ENCODE measurements at places on chromosomes 2 and 18. TPM values are rescaled to one million over a fixed set of nuclear protein-coding genes. Genes with fewer than 3 reads are reported as not detected.

Gene EFEMP1
- total RNA-seq, result 86.3 TPM

DNA sequence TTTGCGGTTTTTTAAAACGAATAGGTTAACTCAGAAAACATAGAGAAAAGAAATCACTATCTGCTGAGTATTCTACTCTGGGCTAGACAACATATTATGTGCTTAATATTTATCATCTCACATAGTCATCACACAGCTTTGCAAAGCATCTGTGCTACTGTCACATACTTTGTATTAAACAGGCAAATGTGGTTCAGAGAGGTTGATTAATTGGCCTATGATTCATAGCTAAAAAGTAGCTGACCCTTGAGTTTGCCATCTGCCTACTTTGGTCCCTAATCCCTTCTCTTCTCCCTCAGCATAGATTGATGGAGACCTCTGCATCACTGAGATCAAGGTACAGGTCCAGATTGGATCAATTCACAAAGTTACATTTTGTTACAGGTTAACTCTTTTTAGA, 21.4 kb downstream of the ANKRD30B start:
- H3K36me3 ChIP-seq, result no peaks in the 10 kb centered on the region
- H3K4me1 ChIP-seq, result no peaks in the 10 kb centered on the region
- no peak overlapping the region for H3K27ac ChIP-seq
- H3K4me3 ChIP-seq, result no peak overlapping the region

DNA sequence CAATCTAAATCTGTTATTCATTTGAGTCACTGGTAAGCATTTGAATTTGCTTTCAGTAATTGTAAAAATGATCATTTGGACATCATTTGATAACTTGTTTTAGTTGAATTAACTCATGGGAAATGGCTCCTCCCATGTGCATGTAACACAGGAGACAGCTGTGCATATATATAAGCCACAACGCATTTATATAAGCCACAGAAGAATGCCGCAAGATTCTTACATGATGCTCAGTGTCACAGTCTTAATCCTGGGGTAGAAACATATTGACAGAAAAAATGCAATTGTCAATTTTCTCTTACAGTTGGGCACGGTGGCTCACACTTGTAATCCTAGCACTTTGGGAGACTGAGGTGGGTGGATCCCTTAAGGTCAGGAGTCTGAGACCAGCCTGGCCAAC, 13.3 kb upstream of the IAH1 start:
- no peaks in the 10 kb centered on the region for H3K4me1 ChIP-seq
- DNase-seq, result no peak
- no peaks in the 10 kb centered on the region for H3K27me3 ChIP-seq
- no peak overlapping the region for H3K4me3 ChIP-seq
- peaks cover 38% of the 10 kb centered on the region for H3K36me3 ChIP-seq

DNA sequence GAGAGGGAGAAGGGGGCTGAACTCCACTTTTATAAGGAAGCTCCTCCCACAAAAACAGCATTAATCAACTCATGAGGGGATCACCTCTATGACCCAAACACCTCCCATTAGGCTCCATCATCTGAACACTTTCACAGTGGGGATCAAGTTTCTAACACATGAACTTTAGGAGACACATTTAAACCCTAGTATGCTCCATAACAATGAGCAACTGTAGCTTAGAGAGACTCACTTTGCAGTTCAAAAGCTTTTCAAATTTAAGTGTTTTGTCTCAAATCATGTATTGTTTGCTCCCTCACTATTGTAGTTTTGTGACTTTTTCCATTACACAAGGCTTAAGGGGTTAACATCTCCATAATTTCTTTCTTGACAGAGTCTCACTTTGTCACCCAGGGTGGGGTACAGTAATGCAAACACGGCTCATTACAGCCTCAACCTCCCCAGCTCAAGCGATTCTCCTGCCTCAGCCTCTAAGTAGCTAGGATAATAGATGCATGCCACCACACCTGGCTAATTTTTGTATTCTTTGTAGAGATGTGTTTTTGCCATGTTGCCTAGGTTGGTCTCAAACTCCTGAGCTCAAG, 352.7 kb upstream of the CDH20 start:
- H3K36me3 ChIP-seq, result no peaks in the 10 kb centered on the region
- no peaks in the 10 kb centered on the region for H3K27me3 ChIP-seq
- no peaks in the 10 kb centered on the region for H3K4me1 ChIP-seq
- no peak overlapping the region for H3K4me3 ChIP-seq
- DNase-seq, result no peak
- no peak overlapping the region for H3K27ac ChIP-seq

DNA sequence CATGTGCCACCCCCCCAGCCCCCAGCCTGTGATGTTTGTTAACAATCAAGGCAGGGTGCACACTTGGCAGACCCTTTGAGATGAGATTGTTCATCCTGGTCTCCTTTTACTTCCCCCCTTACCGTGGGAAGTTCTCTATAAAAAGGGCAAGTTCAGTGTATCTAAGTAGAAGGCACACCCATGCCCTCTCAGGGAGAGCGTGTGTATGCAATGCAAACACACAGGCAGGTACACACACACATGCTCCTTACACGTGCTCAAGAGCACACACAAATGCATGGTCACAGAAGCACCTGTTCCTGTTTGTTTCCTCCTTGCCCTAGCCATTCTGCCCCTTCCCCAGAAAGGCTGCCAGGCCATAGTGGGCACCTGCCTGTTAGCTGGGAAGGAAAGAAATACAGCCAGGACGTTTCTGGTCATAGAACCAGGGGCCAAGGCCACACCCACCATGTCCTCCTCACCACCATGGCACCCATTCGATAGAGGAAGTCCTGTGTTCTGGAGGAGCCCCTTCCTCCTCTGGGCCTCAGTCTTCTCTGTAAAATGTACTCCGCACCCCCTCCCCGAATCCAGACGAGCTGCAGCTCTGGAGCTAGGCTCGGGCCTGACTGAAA, 3.1 kb downstream of the ATOH8 start:
- no peak overlapping the region for H3K27ac ChIP-seq
- no peaks in the 10 kb centered on the region for H3K4me1 ChIP-seq
- no peaks in the 10 kb centered on the region for H3K36me3 ChIP-seq
- H3K4me3 ChIP-seq, result no peak overlapping the region
